ENCODE measurements at places on chromosomes 6 and 20. TPM values are rescaled to one million over a fixed set of nuclear protein-coding genes. Genes with fewer than 3 reads are reported as not detected.

DNA sequence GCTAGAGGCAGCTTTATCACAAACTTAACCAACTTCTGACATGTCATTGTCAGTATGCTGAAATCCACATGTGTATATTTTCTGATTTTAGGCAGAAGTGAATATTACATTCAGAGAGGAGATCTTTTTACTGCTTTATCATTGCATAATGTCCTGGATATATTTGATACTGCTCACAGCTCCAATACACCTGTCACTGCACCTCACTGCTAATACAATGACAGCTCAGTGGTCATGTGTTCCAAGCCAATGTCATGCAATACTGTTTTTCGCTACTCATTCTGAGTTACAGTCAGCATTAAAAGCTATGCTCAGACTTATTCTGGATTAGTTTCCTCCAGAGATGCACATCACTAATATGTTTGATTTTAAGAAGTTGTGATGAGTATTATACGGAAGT lies 1604.6 kb downstream of the HACE1 start:
- no peak for DNase-seq

- no peak for DNase-seq
Observed at GRCh38 chr6:32109114-32109764, at the start of gene TNXB. Gene TNXB, minus strand, starts transcription at chr6:32109338. Its CDS starts 11,140 bp downstream, at chr6:32098198.

DNA sequence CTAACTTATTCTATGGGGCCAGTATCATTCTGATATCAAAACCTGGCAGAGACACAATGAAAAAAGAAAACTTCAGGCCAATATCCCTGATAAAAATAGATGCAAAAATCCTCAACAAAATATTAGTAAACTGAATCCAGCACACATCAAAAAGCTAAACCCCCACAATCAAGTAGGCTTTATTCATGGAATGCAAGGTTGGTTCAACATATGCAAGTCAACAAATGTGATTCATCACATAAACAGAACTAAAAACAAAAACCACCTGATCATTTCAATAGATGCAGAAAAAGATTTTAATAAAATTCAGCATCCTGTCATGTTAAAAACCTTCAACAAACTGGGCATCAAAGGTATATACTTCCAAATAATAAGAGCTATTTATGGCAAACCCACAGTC lies 133.9 kb upstream of the SSTR4 start:
- no peak for DNase-seq

RIPOR2 gene
- 50.0 TPM for total RNA-seq

- peak; percentile 75 for DNase-seq
Observed at GRCh38 chr20:6632187-6632586, 135.3 kb upstream of the BMP2 start.

SRMS gene
- total RNA-seq: not detected

GRCh38 chr6:138162955-138163575 lies 1.3 kb downstream of the ARFGEF3 start:
- DNase-seq: no peak

OOEP gene
- not detected for total RNA-seq

PGC gene
- total RNA-seq: not detected

DNA sequence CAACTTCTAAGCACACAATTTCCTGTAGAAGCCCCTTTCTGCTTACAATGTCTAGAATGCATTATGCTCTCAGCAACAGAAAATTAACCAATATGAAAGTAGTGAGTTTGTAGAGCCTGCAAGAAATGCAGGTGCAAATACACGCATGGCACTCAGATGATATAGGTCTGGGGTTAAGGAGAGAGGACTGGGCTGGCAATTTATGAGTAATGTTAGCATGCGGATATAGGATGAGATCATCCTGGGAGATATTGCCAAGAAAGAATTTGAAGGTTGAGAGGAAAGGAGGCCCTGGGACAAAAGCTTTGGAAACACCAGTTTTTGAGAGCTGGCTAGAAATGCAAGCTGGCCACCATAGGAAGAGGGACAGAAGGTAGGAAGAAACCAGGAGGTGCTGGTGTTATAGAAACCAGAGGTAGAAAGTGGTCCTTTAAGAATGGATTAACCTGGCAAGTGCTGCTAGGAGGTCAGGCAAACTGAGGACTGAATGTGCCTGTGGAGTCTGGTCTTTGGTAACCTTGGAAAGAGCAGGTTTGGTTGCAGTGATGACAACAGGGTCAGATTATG lies 183.2 kb upstream of the MYLIP start:
- no peak for DNase-seq

DNA sequence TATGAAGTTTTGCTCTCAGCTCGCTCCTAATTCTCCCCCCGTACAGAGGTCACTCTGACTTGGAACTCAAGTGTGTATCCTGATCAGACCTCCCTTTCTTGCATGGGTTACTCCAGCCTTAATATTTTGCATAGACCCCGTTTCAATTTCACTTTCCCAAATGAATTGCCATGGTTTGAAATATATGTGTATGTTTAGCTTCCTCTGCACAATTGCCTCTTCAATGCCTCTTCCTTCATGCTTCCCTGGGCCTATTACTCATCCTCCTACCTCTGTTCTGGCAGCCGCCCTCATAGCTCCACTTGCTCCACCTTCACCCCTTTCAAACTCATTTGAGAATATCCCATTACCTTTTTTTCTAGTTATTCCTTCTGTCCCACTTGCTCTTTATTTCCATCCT lies 90.0 kb upstream of the SAMD5 start:
- no peak for DNase-seq

DNA sequence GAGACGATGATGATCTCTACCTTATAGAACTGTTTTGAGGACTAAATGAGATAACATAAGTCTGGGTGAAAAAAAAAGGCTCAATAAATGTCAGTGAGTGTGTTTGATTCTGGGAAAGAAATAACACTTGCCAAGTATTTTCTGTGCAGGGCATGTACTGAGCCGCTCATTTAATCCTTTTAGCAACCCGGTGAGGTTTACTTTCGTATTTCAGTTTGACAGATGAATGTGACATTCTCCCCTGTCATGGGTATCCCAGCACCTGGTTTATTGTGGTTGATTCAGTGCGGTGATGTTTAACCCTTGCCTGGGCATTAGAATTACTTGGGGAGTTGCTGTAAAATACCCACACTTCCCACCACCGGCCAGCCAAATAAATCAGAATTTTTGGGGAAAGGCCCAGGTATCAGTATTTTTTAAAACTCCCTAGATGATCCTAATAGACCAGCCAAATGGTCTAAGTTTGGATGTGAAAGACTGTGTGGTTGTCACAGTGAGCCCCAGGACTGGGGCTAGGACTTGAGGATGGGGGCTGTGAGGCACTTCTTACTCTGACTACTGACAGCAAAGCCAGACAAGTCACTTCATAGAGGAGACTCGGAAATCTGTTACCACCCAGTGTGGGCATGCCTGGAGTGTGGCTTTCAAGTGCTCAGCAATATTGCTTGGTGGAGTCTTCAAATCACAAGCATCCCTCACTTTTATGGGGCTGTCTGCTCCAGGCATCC lies 100.2 kb upstream of the KCNG1 start:
- DNase-seq: no peak

DNA sequence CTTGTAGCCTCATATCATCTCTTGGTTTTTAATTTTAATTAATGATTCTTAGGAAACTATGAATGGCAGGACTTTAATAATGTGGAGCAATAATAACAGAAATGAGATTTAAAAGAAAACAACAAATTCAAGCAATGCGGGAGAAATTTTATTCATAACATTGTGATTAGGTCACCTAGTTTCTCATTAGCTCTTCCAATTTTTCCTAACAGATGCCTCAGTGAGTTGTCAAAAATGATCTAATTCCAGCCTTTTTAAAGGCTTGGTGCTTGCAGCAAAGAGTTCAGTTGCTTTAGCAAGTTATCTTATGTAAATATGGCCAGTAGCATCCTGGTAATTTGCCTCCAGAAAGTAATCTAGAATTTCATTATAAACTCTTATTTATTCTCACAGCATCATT lies 20.4 kb downstream of the PDE7B start:
- DNase-seq: peak; percentile 46
